ENCODE measurements at places on chromosomes 7 and 10. TPM values are rescaled to one million over a fixed set of nuclear protein-coding genes. Genes with fewer than 3 reads are reported as not detected.

- no peak for DNase-seq
These were observed 112.2 kb downstream of the CYTH3 start for GRCh38 chr7:6160191-6160623.

CPVL gene
- polyA plus RNA-seq, result 4.3 TPM

COL28A1 gene
- polyA plus RNA-seq, result not detected

DNA sequence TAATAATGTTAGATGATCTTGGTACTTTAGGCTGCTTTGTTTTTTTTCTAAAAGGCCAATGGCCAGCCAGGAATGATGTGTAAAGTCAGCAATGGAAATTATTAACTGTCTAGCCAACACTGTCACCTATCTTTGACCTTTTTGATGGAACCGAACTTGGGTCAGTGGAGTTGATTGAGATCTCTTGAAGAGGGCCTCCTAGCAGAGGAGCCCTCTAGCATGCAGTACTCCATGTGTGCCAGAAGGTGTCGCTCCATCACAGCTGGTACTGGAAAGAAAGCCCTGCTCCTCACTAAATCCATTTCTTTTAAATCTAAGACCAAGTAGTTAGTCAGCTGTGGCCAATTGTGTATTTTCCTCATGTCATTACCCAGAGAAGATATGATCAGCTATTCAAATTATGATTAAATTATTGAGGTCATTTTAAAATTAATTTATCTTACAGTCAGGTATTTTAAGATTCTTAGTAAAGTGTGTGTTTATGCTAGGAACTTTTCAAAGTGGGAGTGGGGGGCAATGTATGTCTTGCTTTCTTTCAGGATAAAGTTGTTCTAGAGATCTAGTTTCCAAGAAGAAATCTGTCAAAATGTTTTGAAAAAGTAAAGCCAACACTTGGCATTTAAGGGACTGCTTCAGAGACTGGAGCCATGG is 33.1 kb upstream of the CROT start:
- DNase-seq, result peak; percentile 66

GRCh38 chr10:5470062-5470751 is 29.2 kb downstream of the CALML5 start:
- DNase-seq, result no peak

Data from immature natural killer cell (primary cell).